ENCODE measurements at places on chromosomes 7 and 10.

- no peak for DNase-seq
Measured at GRCh38 chr7:158991824-158992621, 135.7 kb downstream of the DYNC2I1 start.

DNA sequence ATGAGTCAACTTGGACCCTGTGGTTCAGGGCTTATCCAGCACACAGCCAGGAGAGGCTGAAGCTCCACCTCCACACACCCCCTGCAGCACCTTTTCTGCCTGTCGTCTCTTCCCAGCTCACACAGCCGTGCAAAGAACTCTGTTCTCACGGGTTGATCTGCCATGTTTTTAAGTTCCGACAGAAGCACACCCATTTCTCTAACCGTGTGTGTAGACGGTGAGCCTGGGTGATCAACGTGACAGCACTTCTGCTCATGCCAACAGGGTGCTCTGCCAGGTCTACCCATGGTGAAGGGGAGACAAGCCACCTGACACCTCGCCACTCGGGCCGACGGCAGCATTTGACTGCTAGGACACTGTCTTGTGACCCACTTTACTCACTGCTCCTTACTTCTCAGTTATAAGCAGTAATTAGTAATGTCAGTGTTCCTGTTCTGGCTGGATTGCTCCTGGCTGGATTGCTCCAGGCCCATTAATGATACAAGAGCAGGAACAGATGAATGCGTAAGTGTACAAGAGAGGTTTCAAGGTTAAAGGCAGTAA lies 90.5 kb downstream of the RNF216 start:
- no peak for DNase-seq

GRCh38 chr7:29527505-29528108 lies 36.0 kb upstream of the PRR15 start:
- no peak for DNase-seq

- DNase-seq = peak; percentile 21
Measured at GRCh38 chr7:81584667-81585066, 185.2 kb downstream of the HGF start.

GRCh38 chr7:101823596-101823995 lies 6.2 kb downstream of the CUX1 start:
- DNase-seq = no peak

- DNase-seq = peak; percentile 1
Measured at GRCh38 chr10:42551582-42552187, 86.7 kb downstream of the ZNF33B start.

GRCh38 chr7:111958896-111959295 lies 247.3 kb downstream of the DOCK4 start:
- DNase-seq = no peak

DNA sequence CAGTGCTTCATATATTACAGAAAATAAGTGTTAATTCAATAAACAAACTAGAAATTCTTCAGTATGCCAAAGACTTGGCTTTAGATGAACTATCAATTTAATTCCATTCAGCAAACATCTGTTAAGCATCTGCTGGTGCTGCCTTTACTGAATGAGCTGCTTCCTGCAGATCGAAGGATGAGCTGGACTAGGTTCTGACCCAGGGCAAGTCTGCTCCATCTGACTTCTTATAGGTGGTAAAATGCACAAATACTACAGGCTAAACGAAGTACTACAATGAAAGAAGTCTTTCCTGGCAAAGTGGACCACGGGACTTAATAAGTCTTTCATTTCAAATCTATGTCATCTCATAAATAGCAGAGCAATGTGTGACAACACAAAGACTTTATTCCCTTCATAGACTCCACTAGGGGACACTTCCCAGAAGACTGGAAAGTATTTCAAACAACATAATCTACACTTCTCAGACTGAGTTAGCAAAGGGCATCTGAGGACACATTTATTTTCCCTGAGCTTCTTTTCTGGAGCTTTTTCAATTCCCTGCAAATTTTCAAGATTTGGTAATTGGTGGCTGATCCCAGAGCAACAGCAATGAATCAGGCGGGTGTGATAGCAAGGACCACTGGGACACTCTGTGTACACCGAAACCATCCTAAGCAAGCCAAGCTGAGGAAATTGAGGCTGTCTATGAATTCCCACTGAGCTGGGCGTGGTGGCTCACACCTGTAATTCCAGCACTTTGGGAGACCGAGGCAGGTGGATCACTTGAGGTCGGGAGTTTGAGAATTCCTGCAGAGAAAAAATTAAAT lies 108.9 kb upstream of the FRMD4A start:
- peak; percentile 56 for DNase-seq

GRCh38 chr7:39924122-39924521 lies 25.9 kb upstream of the CDK13 start:
- DNase-seq = no peak

DNA sequence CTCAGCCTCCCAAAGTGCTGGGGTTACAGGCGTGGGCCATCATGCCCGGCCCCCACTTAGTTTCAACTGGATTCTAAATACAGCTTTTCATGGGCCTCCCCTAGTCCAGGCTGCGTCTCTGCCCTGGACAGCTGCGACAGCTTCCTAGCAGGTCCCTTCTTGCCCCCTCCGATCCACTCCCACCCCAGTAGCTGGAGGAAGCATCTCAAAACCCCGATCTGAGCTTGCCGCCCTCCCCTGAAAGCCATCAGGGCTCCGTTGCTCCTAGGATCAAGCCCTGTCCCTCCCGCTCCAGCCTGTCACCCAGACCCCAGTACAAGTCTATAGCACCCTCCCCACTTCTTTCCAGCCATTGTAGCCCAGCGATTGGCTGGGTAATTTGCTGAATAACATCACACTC lies 64.5 kb downstream of the VWA2 start:
- DNase-seq = no peak

DNA sequence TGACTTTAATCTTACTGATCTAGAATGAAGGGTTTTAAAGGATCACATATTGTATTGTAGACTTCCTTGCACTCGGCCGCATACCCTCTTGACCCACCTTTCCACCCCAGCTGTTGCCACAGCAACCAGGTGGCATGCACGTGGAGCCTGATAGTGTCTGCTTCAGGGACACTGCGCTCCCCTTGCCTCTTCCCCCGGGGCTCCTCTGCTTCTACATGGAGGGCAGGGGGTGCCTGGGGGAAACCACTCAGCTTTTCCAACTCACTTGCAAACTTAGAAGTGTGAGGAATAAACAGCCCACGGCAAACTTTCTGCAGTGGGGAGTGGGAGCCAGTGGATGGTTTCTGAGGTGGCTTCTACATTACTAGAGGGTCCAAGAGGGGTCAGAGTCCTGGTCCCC lies 458.6 kb downstream of the PLXNA4 start:
- no peak for DNase-seq

All from foreskin fibroblast (primary cell).